ENCODE measurements at places on chromosomes 5 and 9.

GRCh38 chr5:119458911-119459632, 6.8 kb downstream of the HSD17B4 start:
- DNase-seq = no peak

- DNase-seq = no peak
Observed at GRCh38 chr5:63240063-63240755, 661.6 kb downstream of the LRRC70 start.

GRCh38 chr5:115557667-115558387, 13.3 kb upstream of the FEM1C start:
- no peak for DNase-seq

DNA sequence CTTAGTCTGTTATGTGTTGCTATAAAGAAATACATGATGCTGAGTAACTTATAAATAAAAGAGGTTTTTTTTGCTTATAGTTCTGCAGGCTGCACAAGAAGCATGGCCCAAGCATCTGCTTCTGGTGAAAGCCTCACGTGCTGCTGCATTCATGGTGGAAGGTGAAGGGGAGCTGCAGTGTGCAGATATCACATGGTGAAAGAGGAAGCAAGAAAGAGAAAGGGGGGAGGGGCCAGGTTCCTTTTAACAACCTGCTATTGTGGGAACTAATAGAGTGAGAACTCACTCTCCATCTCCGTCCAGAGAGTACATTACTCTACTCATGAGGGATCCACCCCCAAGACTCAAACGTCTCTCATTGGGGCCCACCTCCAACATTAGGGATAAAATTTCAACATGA, 12.5 kb upstream of the PARP8 start:
- no peak for DNase-seq

DNA sequence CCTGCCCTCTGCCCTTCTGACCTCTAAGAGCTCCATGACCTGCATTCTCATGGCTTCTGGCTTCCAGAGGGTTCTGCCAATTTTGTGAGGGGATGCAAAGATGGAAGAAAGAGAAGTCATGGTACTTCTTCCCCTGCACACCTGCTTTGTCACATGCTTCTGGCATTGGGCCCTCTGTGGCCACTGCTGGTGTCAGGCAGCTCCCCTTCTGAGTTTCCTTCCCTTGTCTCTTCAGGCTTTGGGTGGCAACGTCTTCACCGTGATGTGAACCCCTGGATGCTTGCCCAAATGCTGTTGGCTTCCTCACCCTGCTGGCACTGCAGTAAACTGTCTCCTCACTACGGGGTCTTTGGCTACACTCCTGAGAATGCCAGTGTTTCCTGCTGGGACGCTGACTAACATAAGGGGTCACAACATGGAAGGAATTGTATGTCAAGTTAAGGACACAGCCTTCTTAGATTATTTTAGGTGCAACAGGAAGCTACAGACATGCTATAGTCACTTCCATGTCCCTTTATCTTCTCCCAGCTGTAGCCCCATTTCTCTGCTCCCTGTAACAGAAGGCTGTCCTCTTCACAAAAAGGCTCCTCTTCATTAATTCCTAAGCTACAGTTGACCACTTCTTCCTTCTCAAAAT, 8.9 kb upstream of the CLINT1 start:
- DNase-seq = no peak

DNA sequence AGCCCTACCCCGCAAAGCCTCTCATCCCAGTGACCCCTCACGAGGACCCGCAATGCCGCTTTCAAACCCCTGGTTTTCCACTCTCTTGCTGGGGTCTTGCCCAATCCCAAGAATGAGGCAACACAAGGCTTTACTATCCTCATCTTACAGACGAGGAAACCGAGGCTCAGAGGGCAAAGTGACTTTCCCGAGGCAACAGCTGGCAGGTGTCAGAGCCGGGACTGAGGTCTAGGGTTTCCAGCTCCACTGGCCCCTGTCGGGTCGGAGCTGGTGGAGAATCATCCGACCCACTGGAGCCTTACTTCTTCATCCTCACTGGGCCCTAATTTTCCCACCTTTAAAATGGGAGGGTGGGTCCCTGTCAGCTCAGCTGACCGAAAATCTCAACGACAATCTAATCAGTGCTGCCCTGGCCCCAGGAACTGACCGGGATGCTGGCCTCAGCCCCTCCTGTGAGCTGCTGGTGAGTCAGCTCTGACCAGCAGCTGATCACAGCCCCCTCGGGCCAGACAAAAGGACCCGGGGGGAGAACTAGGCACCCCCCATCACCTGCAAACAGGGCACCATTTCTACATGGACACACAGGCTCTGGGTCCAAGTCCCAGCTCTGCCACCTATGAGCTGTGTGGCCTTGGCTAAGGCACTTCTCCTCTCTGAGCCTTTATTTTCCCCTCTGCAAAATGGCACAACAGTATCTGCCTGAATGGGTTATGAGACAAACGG, 72.7 kb upstream of the STXBP1 start:
- DNase-seq = no peak

- DNase-seq = no peak
Observed at GRCh38 chr5:7190712-7191250, 205.2 kb upstream of the ADCY2 start.

- DNase-seq = no peak
Observed at GRCh38 chr5:54577937-54578653, 60.5 kb downstream of the SNX18 start.

- no peak for DNase-seq
Observed at GRCh38 chr9:80231318-80232236, 659.8 kb downstream of the TLE4 start.

DNA sequence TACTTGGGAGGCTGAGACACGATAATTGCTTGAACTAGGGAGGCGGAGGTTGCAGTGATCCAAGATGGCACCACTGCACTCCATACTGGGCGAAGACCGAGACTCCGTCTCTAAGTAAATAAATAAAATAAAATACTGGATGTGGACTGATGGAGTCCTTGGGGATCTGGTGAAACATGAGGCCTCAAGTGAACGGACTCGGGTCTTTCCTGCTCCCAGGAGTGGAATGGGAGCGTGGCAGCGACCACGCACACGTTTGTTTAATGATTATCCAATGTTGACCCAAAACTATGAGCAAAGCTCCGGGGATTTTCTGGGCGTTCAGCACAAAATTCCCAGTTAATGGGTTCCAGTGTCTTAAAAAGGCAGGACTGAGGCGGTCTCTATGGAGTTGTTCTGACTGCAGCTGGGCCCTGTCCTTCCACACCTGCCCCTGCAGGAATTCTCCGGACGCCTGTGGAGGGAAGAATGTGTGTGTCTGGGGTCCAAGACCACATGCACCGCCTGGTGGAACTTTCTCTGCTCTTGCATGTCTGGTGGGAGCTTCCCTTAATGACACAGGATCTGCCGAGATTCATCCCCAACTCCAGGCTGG, 26.6 kb downstream of the NEK6 start:
- no peak for DNase-seq

DNA sequence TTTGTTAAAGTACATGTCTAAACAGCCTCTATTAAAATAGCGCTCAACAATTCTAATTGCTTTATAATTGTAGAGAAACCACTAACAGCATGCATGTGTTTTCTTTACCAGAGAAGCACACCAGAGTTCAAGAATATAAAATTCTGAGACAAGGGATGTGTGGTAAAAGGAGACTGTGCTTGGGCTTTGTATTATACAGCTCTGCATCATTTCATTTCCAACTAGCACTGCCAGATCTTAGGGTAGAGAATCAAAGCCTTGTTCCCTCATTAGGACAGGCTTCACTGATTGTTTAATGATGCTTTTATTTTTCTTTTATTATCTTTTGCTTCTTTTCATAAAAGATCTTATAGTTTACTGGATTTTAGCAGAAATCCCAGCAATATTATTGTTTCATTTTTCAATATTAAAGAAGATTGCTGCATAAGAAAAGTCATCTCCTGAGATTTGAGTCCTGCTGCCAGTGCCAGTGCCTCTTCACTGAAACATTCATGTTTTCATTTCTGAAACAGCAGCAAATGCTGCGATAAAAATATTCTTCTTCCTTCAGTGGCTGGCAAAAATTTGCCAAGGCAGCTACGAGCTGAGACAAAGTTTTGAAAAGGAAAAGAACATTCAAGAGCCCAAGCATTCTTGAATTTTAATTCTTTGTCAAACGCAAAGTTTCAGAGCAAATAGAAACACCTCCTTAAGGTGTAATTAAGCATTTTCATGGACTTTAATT, 491.0 kb upstream of the PIK3R1 start:
- DNase-seq = no peak

GRCh38 chr5:55187370-55187769, 14.4 kb upstream of the CDC20B start:
- no peak for DNase-seq

DNA sequence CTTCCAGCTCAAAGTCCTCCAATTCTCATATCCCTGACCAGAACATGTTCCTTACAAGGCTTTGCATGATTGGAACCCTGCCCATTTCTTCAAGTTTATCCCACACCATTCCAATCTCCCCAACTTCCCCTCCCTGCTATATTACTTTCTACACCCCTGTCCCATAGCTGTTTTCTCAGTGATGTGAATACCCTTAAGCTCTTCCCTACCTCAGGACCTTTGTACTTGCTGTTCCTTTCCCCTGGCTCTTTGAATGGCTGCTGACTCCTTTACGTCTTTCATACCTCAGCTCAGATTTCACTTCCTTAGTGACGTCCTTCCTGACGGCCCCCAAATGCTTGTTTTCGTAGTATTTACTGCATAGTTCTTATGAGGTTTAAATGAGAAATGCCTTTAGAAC, 166.2 kb upstream of the ZNF462 start:
- no peak for DNase-seq

- no peak for DNase-seq
Observed at GRCh38 chr9:4842213-4842612, 49.5 kb downstream of the RCL1 start.

GRCh38 chr5:160207061-160207460, 22.2 kb upstream of the FABP6 start:
- no peak for DNase-seq

DNA sequence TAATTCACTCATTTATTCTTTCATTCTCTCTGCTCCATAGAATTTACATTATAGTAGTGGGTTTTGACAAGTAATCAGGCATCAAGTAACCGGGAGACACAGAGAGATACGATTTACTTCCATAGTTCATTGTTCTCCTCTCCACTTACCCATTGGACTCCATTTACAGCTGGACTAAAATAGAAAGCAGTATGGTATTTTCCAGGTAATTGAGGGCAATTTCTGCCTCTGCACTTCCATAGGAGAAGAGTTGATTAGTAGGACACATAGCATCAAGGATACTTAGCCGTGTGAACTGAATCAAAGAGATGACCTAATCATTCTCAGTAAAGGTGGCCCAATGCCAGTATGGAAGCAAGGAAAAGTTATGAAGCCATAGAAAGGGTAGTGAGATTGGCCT, 244.4 kb downstream of the COX7C start:
- DNase-seq = no peak

DNA sequence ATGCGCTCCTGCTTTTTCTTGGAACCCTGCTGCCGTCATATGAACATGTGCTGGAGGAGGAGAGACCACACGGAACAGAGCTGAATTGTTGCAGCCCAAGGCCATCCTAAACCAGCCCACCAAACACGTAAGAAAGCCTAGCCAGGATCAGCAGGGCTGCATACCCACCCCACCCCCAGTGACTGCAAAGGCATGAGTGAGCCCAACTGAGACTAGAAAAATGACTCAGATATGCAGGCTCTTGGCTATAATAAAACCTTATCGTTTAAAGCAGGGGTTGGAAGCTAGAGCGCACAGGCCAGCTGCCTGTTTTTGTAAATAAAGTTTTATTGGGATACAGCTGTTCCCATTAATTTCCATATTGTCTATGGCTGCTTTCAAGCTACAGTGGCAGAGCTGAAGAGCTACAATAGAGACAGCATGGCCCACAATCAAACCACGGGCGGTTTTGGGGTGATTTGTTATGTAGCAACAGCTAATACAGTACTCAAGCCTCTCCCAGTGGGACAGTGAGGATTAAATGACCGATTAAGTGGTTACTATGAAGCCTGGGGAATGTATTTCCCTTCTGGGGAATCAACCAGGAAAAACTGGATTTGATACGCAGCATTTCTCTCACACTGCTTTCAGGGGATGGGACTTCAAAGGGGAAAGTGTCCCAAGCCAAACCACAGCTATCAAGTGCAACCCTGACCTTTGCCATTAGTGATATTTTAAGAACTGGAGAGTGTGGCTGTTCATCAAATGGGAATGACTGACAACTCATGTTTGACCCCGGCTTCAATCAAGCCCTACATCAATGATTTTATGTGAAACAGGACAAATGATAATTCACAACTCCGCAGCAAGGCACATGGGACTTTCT, 6.3 kb downstream of the SHB start:
- no peak for DNase-seq

DNA sequence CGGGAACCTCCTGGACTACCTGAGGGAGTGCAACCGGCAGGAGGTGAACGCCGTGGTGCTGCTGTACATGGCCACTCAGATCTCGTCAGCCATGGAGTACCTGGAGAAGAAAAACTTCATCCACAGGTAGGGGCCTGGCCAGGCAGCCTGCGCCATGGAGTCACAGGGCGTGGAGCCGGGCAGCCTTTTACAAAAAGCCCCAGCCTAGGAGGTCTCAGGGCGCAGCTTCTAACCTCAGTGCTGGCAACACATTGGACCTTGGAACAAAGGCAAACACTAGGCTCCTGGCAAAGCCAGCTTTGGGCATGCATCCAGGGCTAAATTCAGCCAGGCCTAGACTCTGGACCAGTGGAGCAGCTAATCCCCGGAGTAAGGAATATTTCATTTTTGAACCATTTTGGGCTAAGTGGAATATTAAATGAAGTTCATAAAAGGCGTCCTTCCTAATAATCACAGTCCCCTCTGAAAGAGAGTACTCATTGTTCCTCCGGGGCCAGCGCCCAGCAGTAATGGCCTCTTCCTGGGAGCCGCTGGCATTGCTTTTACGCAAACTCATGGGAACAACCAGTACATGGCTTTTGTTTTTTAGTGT, 23.6 kb downstream of the QRFP start:
- DNase-seq = no peak

DNA sequence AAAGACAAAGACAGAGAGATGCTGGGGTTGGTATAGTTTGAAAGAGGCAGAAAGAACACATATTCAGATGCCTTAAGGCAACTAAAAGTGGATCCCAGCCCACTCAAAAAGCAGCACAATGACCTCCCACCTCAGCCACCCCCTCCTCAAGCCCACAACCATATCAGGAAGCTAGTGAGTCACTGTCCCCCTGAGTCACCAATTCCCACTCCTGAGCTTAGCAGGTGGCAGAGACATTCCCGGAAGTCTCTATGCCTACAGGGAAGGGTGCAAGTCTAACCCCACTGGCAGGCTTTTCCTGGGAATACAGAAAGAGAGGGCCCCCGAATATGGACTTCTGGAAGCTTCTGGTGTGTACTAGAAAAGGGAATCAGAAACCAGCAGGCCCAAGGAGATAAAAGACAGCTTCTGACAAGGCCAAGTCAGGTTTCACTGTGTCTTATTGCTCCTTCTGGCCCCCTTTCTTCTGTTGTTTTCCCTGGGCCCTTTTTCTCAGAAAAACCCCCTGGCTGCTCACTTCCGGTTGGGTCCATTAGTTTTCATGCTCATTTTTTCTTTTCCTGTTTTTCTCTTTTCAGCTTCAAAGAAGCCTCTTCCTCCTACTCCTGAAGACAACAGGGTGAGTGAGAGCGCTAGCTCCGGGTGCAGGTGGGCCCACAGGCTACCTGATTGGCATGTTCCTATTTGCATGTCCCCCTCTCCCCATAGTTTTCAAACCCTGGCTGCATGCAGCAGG, 36.8 kb downstream of the ITK start:
- no peak for DNase-seq
